ENCODE measurements at places on chromosomes 7 and 10.
A peak's percentile ranks its signal among the peaks of the same experiment; 100 is the strongest.

GRCh38 chr7:16655394-16655793 lies 9.4 kb downstream of the BZW2 start:
- no peak for DNase-seq

DNA sequence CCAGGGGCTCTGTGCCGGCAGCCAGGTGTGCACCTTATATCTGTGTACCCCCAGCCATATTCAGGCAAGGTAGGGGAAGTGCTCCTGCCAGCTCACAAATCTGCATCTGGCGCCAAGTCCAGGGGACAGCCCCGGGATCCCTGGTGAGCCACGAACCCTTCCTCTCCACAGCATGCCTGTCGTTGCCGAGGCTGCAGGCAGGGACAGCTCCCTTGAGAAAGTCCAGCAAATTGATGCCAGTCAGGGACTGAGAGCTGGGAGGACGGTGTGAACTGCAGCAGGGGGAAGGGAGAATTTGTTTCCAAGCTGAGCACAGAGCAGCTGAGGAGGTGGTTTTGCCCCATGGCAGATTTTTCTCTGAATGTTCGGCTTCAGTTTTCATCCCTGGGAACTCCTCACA lies 919 bp downstream of the PLA2G12B start:
- no peak for DNase-seq

DNA sequence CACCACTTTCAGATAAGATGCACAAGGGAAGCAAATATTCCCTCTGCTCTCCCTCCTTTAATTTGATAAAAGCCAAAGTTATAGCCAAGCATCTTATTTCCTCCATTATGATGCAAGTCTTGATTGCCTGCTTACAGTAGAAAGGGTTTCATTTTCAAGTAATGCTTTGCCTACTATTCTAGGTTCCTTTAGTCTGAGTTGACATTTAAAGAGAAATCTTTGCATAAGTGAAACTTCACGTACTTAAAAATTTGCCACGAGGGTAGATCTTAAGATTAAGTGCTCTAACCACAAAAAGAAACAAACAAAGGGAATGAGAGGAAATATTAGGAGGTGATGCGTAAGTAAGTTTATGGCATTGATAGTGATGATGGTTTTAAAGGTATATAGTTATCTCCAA lies 78.1 kb upstream of the VWDE start:
- DNase-seq = no peak

GRCh38 chr10:33009244-33010131 lies 51.5 kb upstream of the ITGB1 start:
- no peak for DNase-seq

- peak; percentile 22 for DNase-seq
Observed at GRCh38 chr10:1939016-1939415, 201.7 kb upstream of the ADARB2 start.

DNA sequence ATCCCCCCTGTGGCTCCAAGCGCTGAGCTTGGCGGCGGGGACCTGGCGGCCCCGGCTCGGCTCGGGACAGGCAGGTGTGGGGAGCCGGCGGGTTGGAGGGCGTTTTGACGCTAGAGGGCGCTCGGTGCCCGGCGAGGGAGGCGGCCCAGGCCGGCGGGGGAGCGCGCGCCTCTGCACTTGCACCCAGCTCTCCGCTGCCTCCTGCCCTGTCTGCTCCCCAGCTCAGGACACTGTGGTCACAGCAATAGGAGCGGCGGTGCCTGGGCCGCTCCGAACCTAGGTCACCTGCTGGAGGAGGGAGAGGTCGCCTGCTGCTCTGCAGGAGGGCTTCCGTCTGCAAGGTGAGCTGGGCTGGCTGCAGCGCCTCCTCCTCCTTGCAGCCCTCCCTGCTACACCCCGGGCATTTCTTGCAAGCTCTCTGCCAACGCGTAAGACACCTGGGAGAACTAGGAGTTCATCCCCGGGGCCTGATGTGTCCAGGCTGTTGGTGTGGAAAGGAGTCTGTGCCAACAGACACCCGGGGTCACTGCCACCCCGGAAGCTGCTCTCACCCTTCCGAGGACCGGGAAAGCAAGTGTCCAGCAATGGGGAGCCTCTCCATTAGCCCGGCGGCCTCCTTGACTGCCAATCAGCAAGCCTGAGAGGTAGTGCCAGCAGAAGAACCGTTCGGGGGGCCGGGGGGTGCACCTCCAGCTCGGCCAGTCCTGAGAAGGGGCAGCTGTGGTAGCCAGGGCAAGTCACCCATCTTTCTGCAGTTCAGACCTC lies 620.4 kb downstream of the GALNT17 start:
- peak; percentile 10 for DNase-seq

GRCh38 chr7:130844811-130845580 lies 111.0 kb upstream of the KLF14 start:
- no peak for DNase-seq

GRCh38 chr10:74825371-74826141 lies 844 bp upstream of the KAT6B start:
- DNase-seq = peak; percentile 60

DNA sequence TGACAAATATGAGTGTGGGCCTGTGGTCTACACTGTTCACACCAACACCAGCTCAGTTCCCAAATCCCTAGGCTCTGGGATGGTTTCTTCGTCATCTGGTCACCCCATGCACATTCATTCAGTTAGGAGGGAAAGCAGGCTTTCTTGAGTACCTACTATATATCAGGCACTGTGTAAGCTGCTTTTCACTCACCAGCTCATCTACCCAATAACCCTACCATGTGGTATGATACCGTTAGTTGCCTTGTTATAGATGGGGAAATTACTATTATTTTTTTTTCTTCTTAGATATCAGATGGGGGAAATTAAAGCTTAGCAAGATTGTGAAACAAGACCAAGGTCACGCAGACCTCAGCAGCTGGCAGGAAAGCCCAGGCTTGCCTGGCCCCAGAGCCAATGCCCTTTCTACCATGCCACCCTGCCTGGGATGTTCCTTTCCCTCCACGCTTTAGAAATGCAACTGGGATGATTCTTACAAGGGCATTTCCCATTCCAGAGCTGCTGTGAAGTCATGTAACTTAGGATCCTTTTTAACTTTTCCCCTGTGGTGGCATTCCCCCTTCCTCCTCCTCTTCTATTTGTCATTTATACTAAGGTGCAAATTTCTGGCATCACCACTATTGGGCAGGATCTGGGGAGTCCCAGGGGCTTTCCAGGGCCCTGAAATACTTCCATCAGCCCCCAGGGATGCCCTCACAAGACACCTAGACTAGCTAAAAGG lies 93.1 kb upstream of the EFCAB10 start:
- peak; percentile 31 for DNase-seq

- no peak for DNase-seq
Observed at GRCh38 chr7:142774826-142775225, 4.1 kb downstream of the PRSS2 start.

- DNase-seq = no peak
Observed at GRCh38 chr7:1947586-1948217, 277.6 kb downstream of the ELFN1 start.

Data from CD4-positive, alpha-beta T cell treated with Interleukin-10 for 1 hour (primary cell).